T-cell (primary cell): ENCODE measurements at places on chromosomes 4 and X. TPM values are rescaled to one million over a fixed set of nuclear protein-coding genes. Genes with fewer than 3 reads are reported as not detected.
A peak's percentile ranks its signal among the peaks of the same experiment; 100 is the strongest.

DNA sequence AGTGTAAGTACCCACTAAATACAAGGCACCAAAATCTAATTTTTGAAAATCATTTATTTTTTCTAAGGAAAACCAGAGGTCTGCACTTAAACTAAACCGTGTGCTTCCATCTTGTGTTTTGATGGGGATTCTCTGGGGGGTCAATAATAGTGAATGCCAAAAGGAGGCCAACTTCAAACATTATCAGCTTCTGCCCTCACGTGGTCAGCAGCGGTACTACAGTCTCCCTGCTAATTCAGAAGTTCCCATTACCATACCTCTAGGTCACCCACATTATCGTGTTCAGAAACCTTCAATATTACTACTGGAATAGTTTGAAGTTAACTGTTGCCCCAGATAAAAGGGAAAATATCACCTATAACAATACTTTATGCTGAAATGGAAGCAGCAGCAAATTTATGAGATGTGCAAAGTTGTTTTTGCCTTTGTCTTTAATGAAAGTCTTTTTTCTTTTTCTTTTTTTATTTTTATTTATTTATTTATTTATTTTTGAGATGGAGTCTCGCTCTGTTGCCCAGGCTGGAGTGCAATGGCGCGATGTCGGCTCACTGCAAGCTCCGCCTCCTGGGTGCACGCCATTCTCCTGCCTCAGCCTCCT is 17.3 kb downstream of the CTPS2 start:
- H3K4me3 ChIP-seq: no peak overlapping the region
- no peaks in the 10 kb centered on the region for H3K27me3 ChIP-seq
- H3K4me1 ChIP-seq: no peaks in the 10 kb centered on the region
- no peak overlapping the region for H3K27ac ChIP-seq
- peaks cover 8% of the 10 kb centered on the region for H3K36me3 ChIP-seq
- peak; percentile 11 for DNase-seq

GRCh38 chrX:111661241-111661640 is 19.7 kb upstream of the ALG13 start:
- no peak overlapping the region for H3K4me3 ChIP-seq
- no peaks in the 10 kb centered on the region for H3K4me1 ChIP-seq
- no peaks in the 10 kb centered on the region for H3K36me3 ChIP-seq
- H3K27me3 ChIP-seq: no peaks in the 10 kb centered on the region

DNA sequence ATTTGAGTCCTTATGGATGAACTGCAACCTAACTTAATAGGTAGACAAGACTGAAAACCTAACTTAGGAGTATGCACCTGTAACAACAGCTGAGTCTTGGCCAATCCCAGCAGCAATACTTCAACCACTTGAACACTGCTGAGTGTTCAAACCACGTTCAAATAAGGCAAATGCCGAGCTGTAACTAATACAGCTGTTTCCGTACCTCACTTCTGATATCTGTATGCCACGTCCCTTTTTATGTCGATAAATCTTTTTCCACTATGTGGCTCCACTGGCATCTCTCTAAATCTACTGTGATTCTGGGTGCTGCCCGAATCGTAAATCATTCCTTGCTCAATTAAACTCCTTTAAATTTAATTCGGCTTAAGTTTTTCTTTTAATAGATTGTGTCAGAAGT is 459.7 kb downstream of the INPP4B start:
- H3K36me3 ChIP-seq: no peaks in the 10 kb centered on the region
- no peaks in the 10 kb centered on the region for H3K27me3 ChIP-seq
- no peak for DNase-seq

GRCh38 chrX:122187069-122187713 is 996.9 kb upstream of the GRIA3 start:
- H3K27me3 ChIP-seq: no peaks in the 10 kb centered on the region
- no peaks in the 10 kb centered on the region for H3K36me3 ChIP-seq
- H3K4me3 ChIP-seq: no peak overlapping the region
- DNase-seq: no peak
- H3K4me1 ChIP-seq: no peaks in the 10 kb centered on the region

DNA sequence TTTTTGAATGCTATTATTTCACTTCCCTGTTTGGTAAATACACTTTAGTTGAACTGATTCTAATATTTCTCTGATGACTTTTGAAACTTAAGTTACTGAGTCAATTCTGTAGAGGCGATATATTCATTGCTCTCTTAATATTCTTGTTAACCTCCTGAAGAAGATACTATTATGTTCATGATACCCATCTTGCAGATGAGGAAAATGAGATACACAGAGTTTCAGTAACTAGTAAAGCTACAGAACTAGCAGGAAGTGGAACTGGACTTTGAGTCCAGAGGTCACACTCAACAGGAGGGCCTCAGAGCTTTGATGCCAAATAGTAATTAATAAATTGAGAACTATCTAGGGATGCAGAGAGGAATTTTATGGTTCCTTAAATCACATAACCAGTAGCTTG is 70.0 kb downstream of the PCDH7 start:
- no peak overlapping the region for H3K27ac ChIP-seq
- H3K36me3 ChIP-seq: no peaks in the 10 kb centered on the region
- H3K4me3 ChIP-seq: no peak overlapping the region
- H3K4me1 ChIP-seq: no peaks in the 10 kb centered on the region
- DNase-seq: no peak

- H3K27ac ChIP-seq: no peak overlapping the region
- H3K36me3 ChIP-seq: peaks cover 12% of the 10 kb centered on the region
- no peak overlapping the region for H3K4me3 ChIP-seq
- no peak for DNase-seq
- no peaks in the 10 kb centered on the region for H3K27me3 ChIP-seq
- no peaks in the 10 kb centered on the region for H3K4me1 ChIP-seq
These were observed 30.6 kb downstream of the ZNF182 start for GRCh38 chrX:47973235-47973634.

GRCh38 chr4:3305610-3306371 is 13.0 kb downstream of the RGS12 start:
- peak; percentile 35 for DNase-seq
- H3K4me3 ChIP-seq: no peak overlapping the region
- H3K36me3 ChIP-seq: no peaks in the 10 kb centered on the region
- H3K27ac ChIP-seq: peak overlapping the region; percentile 29

DNA sequence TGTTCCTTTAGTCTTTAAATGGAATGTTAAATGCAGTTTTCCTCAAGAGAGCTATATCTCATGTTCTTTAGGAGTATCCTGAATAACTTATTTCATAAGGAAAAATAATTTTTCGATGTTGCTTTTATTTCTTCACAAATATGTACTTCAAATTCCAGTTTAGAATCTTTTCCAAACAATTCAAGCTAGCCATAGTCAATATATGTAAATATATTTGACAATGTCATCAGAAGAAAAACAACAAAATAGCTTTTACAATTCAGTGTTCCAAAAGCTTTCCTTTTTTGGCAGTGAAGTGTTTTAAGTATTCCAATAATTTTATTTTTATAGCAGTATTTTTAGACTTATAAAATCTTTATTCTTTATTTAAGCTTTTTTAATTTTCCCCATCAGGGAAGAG is 1532.0 kb downstream of the PCDH18 start:
- H3K27ac ChIP-seq: no peak overlapping the region
- H3K36me3 ChIP-seq: no peaks in the 10 kb centered on the region
- H3K4me3 ChIP-seq: no peak overlapping the region

DNA sequence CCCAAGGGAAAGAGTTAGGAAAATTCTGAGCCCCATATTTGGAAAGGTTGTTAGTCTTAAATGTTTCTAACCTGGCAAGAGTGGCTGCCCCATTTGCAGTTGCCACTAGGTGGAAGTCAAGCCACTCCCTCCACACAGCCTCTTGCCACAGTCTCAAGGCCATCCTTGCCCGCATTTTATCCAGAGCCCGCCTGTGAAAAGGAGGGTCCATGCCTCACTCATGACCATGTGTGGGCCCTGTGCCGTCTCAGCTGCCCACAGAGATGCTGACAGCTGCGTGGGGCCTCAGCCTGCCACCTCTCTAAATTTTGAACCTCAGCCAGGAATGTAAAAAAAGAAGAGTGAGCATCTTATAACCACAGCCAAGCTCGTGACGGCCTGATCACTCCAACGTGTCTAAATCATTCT is 201.5 kb upstream of the FAM241A start:
- H3K36me3 ChIP-seq: no peaks in the 10 kb centered on the region
- H3K27ac ChIP-seq: no peak overlapping the region
- no peaks in the 10 kb centered on the region for H3K4me1 ChIP-seq
- no peak for DNase-seq
- peaks cover 2% of the 10 kb centered on the region for H3K27me3 ChIP-seq
- H3K4me3 ChIP-seq: no peak overlapping the region

GRCh38 chr4:144902614-144903013 is 195.4 kb downstream of the ANAPC10 start:
- no peaks in the 10 kb centered on the region for H3K4me1 ChIP-seq
- no peak overlapping the region for H3K27ac ChIP-seq
- DNase-seq: no peak
- no peak overlapping the region for H3K4me3 ChIP-seq
- no peaks in the 10 kb centered on the region for H3K36me3 ChIP-seq

GRCh38 chr4:41611124-41611838 is 73.3 kb downstream of the LIMCH1 start:
- DNase-seq: no peak
- no peaks in the 10 kb centered on the region for H3K4me1 ChIP-seq
- no peaks in the 10 kb centered on the region for H3K36me3 ChIP-seq
- H3K4me3 ChIP-seq: no peak overlapping the region

GRCh38 chr4:88333741-88334405 is 44.8 kb upstream of the HERC6 start:
- no peak overlapping the region for H3K27ac ChIP-seq
- H3K36me3 ChIP-seq: no peaks in the 10 kb centered on the region
- H3K4me1 ChIP-seq: no peaks in the 10 kb centered on the region
- peaks cover 4% of the 10 kb centered on the region for H3K27me3 ChIP-seq
- no peak for DNase-seq

DNA sequence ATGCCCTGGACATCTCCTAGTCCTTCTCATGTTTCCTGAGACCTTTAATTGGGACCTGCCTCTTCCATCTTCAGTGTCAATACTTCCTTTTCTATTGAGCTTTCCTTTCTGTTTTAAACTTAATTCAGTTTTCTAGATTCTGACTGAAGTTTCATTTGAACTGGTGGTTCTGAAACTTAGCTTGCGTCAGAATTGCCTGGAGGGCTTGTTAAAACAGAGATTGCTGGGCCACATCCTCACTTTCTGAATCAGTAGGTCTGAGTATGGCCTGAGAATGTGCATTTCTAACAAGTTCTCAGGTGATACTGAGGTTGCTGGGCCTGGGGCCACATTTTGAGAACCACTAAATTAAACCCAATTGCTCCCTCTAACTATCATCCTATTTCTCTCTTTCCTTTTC is 152.1 kb upstream of the DGKK start:
- H3K27ac ChIP-seq: no peak overlapping the region
- H3K4me1 ChIP-seq: no peaks in the 10 kb centered on the region
- no peak overlapping the region for H3K4me3 ChIP-seq
- no peaks in the 10 kb centered on the region for H3K27me3 ChIP-seq

GRCh38 chrX:54178100-54178940 is 4.7 kb downstream of the FAM120C start:
- no peaks in the 10 kb centered on the region for H3K27me3 ChIP-seq
- no peak for DNase-seq
- H3K27ac ChIP-seq: no peak overlapping the region
- H3K36me3 ChIP-seq: peaks cover 12% of the 10 kb centered on the region
- H3K4me3 ChIP-seq: no peak overlapping the region

- H3K4me1 ChIP-seq: no peaks in the 10 kb centered on the region
- H3K27ac ChIP-seq: no peak overlapping the region
- H3K4me3 ChIP-seq: no peak overlapping the region
- no peak for DNase-seq
- H3K27me3 ChIP-seq: no peaks in the 10 kb centered on the region
These were observed 1489.8 kb downstream of the STIM2 start for GRCh38 chr4:28350485-28350884.

- no peaks in the 10 kb centered on the region for H3K4me1 ChIP-seq
- H3K4me3 ChIP-seq: no peak overlapping the region
- no peak for DNase-seq
- H3K27me3 ChIP-seq: peaks cover 13% of the 10 kb centered on the region
- H3K36me3 ChIP-seq: no peaks in the 10 kb centered on the region
- no peak overlapping the region for H3K27ac ChIP-seq
These were observed 28.6 kb downstream of the UCHL1 start for GRCh38 chr4:41285202-41285863.

DNA sequence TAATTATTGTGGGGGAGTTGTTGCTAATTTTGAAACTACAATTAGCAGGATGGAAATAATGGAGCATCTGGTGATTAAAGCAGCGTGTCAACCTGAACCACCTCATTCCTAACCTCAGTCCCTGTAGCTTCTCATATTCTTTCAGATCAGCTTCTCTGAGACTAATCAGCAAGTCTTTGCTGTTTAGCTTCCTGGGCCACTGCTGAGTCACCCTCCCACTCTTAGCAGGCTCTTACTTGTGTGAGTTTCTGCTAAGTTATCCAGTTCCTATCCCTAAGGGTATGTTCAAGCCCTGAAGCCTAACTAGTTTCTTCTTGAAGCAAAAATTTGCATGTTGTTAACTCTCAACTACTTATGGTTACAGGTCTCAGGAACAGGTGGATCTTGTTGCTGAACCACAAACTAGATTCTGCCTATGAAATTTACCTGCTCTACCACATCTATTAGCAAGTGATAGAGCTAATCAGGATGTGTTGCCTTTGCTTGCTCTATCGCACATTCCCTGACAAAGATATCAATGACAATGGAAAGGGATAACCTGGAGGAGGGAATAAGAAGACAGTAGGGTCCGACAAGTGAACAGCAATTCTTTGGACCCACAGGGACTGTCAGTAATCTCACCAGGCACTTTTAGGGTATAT is 134.2 kb downstream of the EIF4E start:
- H3K27me3 ChIP-seq: no peaks in the 10 kb centered on the region
- H3K36me3 ChIP-seq: no peaks in the 10 kb centered on the region
- no peak overlapping the region for H3K27ac ChIP-seq
- no peak overlapping the region for H3K4me3 ChIP-seq

The KIAA1210 gene
- not detected for total RNA-seq

The GRID2 gene
- not detected for total RNA-seq

The GPR50 gene
- total RNA-seq: not detected

The FAM50A gene
- 60.5 TPM for total RNA-seq

The LIMCH1 gene
- 0.30 TPM for total RNA-seq

The CLCN5 gene
- total RNA-seq: 1.4 TPM

The SPANXN4 gene
- not detected for total RNA-seq

The NEUROG2 gene
- not detected for total RNA-seq

The SSX1 gene
- total RNA-seq: 0.29 TPM

The MAGEB1 gene
- total RNA-seq: not detected

The MGAT4D gene
- total RNA-seq: not detected

The PRKG2 gene
- 0.54 TPM for total RNA-seq
